Activated gamma-delta T cell treated with anti-CD3 and anti-CD28 coated beads, Interleukin-2, amount 50 U/mL, for 16 hours (primary cell): ENCODE measurements at places on chromosomes 16 and 17.

- no peak for DNase-seq
These were observed 4.2 kb downstream of the ADCY9 start for GRCh38 chr16:4111748-4112696.

DNA sequence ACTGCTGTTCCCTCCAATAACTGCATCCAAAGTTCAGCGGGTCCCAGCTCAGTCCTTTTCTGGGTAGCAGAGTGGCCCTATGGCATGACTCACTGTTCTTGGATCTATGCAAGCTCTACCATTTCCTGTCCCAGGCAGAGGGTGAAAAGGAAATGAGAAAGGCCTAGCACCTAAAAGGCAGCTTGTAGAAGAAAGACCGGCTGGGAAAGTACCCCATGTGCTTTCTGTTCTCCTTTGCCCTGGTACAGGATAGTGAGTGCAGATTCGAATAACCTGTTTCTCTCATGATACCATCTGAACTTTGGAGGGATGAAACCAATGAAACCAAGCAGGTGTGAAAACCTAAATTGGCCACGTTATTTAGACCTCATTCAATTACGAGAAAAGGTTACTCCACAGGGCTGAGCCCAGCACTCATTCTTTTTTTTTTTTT lies 12.7 kb upstream of the HASPIN start:
- peak; percentile 66 for DNase-seq

DNA sequence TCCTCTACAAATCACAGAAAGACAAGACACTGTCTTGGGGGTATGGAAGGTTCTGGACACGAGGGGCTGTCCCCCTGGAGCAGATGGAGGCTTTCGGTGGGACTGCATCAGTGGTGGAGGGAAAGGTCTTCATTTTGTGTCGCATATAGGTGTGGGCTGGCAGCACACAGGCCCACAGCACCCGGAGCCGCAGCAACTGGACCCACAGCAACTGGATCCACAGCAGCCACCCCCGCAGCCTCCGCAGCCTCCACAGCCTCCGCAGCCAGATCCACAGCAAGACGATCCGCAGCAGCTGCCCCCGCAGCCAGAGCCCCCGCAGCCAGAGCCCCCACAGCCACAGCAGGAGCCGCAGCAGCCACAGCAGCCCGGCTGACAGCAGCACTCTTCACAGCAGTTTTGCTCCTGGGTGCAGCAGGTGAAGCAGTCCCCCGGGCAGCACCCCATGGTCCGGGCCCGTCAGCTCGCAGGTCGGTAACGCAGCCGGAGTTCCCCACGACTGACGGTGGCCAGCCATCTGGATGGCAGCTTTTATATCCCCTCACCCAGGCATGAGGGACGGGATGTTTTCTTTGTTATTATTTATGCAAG lies at the start of gene KRTAP17-1:
KRTAP17-1 (minus strand) TSS at position 507 of the 591 bp plus-strand sequence; CDS start at position 447, 60 bp downstream.
- DNase-seq = no peak

DNA sequence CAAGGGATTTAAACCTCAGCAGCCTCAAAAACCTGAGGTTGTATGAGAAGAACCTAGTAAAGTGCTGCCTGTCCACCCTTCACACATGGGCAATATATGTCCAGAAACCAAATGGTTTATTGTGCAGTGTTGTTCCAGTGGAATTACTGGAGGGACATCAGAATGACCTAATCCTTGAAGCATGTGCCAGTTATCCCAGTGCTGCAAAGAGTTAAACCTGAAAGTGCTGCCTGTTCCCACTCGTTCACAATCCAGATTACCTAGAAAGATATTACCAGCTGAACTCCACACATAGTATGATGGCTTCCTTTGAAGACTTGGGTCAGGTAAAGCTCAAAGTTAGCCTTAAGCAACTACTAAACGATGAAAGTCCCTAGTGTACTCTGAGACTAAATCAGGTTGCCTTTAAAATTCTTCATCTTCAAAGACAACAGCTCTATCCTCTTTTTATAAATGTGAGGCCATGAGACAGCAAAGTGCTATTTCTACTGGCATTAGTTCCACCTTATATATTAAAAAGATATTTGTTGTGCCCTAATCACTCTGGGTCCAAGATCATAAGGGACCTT lies 133.1 kb downstream of the SNX11 start:
- DNase-seq = no peak

DNA sequence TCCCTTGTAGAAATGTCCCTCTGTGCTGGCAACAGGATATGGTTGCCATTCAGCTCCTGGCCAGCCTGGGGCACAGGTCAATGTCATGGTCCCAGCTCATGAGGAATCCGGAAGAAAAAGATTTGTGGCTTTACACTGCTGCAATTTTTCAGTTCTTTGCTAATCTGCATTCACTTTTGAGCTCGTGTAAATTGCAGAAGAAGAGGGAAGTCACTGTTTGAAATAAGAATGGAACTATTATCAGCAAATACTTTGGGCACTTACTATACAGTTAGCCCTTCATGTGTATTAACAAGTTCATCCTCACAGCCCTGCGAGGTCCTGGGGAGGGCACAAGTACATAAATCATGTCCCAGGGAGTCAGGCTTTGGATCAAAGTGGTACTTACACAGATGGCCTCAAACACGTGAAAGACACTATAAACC lies 14.2 kb downstream of the SLC47A2 start:
- DNase-seq = no peak

GRCh38 chr16:3745751-3746355 lies 28.5 kb upstream of the TRAP1 start:
- DNase-seq = no peak

DNA sequence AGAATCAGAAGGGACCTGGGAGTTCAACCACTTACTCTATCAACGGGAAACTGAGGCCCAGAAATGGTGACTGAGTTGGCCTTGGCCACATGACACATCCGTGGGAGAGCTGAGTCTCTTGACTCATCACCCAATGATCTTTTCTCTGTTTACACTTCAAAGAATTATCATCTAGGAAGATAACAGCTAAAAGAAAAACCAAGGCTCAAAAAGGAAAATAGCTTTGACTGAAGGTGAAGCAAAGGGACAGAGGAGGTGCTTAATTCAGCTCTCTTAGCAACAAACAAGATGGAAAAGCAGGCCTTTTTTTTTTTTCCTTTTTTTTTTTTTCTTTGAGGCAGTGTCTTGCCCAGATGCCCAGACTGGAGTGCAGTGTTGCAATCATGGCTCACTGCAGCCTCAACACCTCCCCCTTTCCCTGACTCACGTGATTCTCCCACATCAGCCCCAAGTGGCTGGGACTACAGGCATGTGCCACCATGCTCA lies 16.7 kb downstream of the ERCC4 start:
- DNase-seq = no peak

- no peak for DNase-seq
These were observed 15.7 kb downstream of the IGFBP4 start for GRCh38 chr17:40458851-40459482.

DNA sequence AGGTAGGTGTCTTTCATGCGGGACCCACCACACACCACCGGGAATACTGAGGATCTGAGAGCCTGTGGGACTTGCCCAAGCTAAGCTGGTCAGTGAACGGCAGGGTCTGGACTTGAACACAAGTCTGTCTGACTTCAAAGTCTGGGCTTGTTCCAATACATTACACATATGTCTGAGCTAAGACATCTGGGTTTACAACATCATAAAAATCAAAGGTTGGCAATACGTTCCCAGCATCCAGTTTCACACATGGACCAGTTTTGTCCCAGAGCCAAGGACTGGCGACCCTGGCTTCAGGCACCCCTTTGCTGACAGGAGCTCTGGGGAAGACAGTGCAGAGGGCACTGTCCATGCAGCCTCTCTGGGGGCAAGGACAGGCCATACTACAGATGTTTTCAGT lies 27.9 kb upstream of the AXIN2 start:
- no peak for DNase-seq

DNA sequence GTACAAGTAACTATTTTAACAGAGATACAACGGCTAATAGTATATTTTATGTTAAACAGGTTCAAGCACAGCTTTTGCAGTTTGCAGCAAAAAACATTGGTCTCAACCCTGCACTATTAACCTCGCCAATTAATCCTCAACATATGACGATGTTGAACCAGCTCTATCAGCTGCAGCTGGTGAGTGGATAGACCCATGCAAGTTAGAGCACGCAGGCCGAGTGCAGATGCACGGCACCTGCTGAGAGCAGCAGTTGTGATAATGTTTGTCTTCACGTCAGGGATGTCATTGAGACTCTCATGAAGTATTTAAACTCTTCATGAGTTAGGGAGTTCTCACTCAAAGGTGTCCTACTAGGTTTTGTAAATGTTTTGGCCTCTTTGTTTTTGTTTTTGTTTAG lies 45.6 kb downstream of the TMC6 start:
- DNase-seq = no peak

GRCh38 chr17:66630828-66631472 lies 204.0 kb upstream of the CACNG5 start:
- DNase-seq = no peak

GRCh38 chr17:78381601-78382232 lies 3.3 kb downstream of the PGS1 start:
- peak; percentile 5 for DNase-seq

DNA sequence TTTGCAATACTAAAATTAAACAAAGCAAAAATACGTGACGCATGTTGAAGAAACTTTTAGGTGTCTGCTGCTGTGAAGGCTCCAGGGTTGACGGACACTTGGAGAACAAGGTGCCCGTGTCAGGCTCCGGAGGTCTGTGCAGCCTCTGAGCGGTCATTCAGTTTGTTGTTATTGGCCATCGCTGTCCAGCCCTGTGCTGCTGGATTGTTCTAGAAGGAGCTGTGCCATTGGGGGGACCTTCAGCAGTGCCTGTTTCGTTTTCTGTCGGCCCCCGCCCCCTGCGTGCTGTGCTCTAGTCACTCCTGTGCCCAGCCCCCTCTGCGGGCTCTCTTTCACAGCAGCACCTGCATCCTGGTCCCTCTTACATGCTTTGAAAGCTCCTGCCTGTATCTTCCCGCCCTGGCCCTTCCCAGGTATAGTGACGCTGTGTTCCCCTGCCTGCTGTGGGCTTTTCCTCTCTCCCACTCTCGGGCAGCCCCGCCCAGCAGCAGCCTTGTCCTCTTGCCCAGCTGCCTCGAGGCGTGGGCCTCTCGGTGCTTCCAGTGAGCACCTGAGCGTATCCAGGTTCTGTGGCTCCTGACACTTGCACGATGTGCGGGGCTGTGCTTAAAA lies 50.7 kb downstream of the RNF213 start:
- DNase-seq = no peak

GRCh38 chr16:23244122-23244521 lies 58.0 kb upstream of the SCNN1B start:
- DNase-seq = no peak

DNA sequence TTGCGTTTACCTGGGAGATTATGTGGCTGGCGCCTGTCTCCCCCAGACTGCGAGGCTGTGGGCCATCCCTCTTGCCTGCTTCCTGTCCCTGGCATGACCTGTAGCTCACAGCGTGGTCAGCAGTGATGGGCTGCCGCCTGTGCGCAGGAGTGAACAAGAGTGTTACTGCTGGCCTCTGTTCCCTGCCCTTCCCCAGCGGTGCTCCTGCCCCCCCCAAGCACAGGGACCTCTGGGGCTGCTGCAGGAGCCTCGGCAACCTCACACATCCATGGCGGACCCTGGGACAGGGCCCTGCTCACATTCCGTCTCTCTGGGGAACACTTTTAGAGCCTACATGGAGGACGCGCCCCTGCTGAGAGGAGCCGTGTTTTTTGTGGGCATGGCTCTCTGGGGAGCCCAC lies 10.6 kb downstream of the TSC2 start:
- no peak for DNase-seq

DNA sequence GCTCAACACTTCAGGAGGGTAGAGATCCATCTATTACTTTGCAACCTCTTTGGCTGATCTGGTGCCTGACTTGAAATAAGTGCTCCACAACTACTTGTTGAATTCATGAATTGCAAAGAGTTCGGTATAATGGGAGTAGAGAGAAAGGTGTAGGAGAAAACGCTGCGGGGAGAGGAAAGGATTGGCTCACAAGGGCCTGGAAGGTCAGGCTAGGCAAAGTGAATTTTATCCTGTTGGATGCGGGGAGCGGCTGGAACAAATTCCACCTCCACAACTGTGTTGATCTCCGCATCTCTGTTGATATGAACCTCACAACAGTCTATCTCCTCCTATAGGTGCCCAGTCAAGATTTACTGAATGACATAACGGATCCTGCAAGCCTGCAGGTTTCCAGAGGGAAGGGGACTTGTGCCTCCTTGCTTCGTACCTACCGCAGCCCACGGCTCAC lies 684 bp downstream of the SLX4 start:
- no peak for DNase-seq

DNA sequence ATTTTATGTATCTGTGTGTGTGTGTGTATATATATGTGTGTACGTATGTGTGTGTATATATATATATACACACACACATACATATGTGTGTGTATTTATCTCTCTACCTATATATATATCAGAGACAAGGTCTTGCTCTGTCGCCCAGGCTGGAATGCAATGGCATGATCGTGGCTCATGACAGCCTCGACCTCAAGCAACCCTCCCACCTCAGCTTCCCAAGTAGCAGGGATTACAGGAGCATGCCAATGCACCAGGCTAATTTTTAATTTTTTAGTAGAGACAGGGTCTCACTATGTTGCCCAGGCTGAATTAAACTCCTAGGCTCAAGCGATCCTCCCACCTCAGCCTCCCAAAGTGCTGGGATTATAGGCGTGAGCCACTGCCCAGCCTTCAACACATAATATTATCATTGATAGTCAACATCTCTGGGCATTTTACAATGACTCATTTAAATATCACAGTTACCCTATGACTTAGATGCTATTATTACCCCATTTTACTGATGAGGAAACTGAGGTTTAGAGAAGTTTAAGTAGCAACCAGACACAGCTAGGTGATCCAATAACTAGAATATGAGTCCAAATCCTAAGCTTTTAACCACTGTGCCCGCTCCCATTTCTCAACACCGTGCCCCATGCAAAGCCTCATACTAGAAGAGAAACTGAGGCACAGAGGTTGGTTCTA lies 24.3 kb downstream of the G6PC3 start:
- DNase-seq = no peak

- no peak for DNase-seq
These were observed 745.2 kb downstream of the WWOX start for GRCh38 chr16:78844682-78845081.

- DNase-seq = no peak
These were observed 25.5 kb upstream of the PMP22 start for GRCh38 chr17:15290605-15291004.

DNA sequence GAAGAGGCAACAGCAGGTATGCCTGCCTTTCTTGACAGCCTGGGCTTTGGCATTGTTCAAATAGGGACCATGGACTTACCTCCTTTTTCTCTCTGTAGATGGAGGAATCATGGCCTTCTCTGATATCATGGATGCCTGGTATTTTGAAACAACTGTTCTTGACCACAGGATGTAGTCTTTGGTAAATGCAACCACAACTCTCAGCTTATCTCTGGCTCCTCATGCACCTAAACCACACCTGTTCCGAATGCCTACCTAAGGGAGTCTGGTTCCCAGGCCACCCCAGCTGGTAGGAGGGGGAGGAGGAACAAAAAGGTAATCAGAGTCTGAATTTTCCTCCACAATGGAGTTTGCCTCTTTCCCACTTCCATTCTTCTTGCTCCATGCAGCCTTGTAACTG lies 18.8 kb downstream of the CDK5RAP3 start:
- DNase-seq = no peak

DNA sequence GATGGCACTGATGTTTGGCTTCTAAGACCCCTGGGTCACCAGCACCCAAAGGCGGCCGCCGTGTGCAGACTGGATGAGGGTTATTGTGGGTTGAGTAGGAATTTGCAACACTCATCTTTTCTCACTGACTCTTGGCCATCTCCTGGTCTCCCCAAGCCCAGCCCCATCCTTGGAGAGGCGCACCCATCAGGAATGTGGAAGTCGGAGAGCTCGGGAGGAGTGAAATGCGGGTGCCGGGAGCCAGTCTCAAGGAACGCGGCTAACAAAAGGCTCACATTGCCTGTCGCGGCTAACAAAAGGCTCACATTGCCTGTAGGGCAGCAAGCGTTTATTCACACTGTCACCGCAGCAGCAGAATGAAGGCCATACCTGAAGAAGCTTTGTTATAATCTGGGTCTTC lies 248.6 kb downstream of the FOXL1 start:
- DNase-seq = no peak
